ENCODE measurements at places on chromosomes 6 and 20.

DNA sequence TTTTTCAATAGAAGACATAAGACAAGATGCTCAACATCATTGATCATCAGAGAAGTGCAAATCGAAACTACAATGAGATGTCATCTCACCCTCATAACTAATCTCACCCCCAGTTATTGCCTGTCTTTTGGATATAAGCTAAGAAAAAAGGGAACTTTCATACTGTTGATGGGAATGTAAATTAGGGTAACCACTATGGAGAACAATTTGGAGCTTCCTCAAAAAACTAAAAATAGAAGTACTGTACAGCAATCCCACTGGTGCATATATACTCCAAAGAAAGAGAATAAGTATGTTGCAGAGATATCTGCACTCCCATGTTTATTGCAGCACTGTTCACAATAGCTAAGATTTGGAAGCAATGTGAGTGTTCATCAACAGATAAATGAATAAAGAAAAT, 26.4 kb upstream of the PHF3 start:
- DNase-seq: no peak

DNA sequence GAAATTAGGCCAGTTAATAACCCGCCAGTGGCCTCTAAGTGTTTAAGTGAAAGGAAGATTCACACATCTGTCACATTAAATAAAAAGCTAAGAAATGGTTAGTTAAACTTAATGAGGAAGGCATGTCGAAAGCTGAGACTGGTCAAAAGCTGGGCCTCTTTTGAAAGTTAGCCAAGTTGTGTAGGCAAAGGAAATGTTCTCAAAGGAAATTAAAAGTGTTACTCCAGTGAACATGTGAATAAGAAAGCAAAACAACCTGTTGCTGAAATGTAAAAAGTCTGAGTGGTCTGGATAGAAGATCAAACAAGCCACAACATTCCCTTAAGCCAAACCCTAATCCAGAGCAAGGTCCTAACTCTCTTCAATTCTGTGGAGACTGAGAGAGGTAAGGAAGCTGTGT, 10.9 kb upstream of the MTRF1L start:
- no peak for DNase-seq

- no peak for DNase-seq
These were observed 755.8 kb downstream of the DHX35 start for GRCh38 chr20:39717936-39718335.

GRCh38 chr6:164398647-164399046, 910.8 kb downstream of the C6orf118 start:
- no peak for DNase-seq

DNA sequence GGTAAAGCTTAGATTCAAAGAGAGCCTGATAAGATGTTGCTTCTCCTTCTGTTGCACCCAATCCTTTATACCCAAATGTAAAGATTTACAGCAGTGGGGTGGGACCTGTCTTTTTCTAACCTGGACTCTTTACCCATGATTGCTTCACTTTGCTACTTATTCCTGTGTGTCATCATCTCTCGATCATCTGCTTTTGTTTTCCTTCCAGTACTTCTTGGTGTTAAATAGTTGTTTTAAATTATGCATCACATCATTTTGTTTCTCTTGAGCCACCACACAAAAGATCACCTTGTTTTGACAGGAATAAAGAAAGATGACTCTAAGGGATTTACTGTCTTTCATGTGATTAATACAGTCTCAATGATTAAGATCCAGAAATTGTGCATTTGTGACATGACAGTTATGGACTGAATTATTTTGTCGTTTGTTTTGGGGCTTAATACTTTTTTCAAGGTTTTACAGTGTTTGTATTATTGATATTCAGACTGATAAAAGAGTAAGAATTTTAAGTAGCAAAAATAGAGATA, 123.1 kb downstream of the CDKAL1 start:
- no peak for DNase-seq

- DNase-seq: no peak
These were observed 166.1 kb downstream of the CDKAL1 start for GRCh38 chr6:20700375-20700774.

Measured in BJ (cell line).